Activated CD8-positive, alpha-beta memory T cell treated with anti-CD3 and anti-CD28 coated beads for 1 hour (primary cell): ENCODE measurements at places on chromosomes 7 and 10.

- DNase-seq: no peak
These were observed 60.1 kb downstream of the DIP2C start for GRCh38 chr10:629186-629998.

- no peak for DNase-seq
These were observed 28.3 kb upstream of the SDK1 start for GRCh38 chr7:3272691-3273141.

DNA sequence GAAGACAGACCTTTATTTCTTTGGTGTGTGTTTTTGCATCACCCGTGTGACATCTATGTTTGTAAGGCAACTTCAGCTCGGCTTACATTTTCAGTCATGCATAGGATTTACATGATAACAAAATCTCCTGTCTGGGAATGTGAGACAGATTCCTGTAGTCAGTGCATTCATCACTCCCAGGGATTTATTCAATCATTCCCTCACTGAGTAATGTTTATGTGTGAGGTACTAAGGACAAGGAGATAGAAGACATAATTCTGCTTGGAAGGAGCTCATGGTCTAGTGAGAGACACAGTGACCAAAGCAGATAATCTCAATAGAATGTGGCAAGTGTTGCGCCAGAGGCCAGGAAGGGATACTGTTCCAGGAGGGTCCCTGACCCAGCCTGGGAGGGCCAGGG lies 35.2 kb upstream of the BMPER start:
- DNase-seq: no peak

DNA sequence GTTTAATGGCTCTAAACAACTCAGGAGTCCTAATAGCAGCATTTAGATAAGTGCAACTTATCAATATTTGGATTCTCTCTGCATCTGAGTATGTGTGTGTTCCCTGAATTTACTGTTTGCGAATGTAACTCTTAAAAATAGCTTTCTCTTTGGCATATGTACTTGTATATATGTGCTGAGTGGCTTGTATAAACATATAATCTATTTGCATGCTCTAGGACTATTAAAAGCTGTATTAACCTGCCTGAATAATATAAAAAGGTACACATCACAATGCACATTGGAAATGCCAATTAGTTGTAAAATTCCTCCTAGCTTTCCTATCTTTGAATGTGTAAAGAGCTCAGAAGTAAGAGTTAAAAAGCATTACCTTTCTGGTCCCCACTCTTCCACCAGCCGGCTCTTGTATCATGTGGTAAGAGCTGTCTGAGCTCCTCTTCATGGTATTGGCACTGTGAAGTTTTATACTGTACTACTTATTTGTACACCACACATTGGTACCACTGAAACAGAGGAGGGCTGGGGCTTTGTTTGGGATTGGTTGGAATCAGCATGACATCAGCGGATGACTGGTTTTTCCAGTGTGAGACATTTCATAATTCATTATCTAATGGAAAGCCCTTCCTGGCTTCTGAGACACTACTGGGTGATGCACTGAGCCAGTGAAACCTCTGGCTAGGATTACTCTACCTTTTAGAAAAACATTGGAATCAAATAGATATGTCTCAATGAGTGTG lies at the start of gene INHBA:
Gene INHBA (minus strand): TSS at position 456 of the 737 bp plus-strand sequence. CDS start 2,716 bp downstream, outside the sequence.
- no peak for DNase-seq

DNA sequence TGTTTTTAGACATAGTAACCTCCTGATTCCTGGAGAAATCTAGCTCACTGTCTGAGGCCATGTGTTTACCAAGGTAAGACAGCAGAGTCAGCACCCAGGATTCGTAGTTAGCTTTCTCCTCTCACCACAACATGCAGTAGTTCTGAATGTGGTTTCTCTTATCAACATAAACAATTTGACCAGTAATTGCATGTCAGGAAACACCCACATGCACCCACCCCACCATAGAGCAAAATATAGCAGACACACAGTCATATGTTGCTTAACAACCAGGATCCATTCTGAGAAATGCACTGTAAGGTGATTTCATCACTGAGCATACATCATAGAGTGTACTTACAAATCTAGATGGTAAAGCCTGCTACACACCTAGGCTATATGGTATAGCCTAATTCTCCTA lies 1004.0 kb downstream of the ANKRD7 start:
- DNase-seq: no peak

- no peak for DNase-seq
These were observed 51.6 kb downstream of the SEM1 start for GRCh38 chr7:96658022-96658412.

- no peak for DNase-seq
These were observed 128.6 kb downstream of the TRRAP start for GRCh38 chr7:99006739-99007424.

- no peak for DNase-seq
These were observed 9.0 kb upstream of the CYP3A4 start for GRCh38 chr7:99792967-99793366.

- DNase-seq: no peak
These were observed 29.5 kb upstream of the ANKRD2 start for GRCh38 chr10:97543025-97543546.

GRCh38 chr7:25347360-25348066 lies 119.2 kb upstream of the NPVF start:
- DNase-seq: no peak

DNA sequence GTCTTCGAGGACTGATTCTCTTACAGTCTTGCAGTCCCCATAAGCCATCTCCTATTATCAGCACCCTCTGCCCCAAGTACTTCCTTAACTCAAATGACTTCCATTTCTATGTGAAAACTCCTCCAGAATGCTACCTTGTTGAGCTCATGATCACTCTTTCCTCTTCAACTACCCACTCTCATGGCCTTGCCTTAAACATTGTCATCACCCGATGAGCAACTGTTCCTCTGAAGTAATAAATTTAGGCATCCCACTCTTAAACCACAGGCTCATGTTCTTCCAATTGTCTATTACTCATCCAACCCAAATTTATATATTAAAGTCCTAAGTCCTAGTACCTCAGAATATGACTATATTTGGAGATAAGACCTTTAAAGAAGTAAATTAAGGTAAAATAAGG lies 152.9 kb downstream of the C1GALT1 start:
- DNase-seq: no peak

- DNase-seq: no peak
These were observed 137.3 kb downstream of the ANLN start for GRCh38 chr7:36526863-36527548.

- DNase-seq: no peak
These were observed 26.0 kb downstream of the CYTH3 start for GRCh38 chr7:6246251-6246917.

DNA sequence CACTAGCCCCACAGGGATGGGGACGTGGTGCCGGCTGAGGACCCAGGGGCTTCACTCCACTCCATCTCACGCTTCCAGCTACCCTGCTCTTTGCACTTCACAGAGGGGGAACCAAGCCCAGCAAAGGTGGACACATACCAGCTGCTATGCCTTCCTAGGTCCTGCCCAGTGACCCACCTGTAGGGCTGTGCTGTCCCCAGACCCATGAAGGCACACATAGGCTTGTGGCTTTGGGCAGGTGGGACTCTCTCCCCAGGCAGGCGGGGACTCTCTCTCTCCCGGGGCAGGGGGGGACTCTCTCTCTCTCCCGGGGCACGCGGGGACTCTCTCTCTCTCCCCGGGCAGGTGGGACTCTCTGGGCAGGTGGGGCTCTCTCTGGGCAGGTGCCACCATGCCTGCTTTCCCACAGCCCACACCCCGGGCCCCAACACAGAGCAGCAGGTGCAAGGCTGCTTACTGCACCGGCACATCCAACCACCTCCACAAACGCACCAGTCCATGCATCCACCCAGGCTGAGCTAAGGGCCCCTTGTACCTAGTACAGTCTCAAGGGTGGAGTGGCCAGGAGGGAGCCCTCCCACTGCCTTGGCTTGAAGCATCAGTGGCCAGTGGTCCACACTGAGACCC lies 13.8 kb upstream of the GPR146 start:
- DNase-seq: no peak

DNA sequence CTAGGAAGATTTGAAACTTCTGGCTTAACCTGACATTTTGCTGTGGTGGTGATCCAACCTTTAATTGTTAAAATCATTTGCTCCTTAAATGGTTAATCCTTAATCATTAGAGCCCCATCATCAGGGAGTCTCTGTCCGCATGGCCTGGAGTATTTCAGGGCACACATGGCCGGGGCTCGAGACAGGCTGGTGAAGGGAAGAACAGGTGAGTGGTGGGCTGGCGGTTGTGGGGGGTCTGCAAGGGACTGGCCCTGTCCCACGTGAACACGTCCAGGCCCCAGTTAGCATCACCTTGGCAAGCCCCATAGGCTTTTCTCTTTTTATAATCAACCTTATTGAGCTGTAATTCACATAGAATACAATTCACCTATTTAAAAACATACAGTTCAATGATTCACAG lies 109.5 kb downstream of the DNAJB6 start:
- no peak for DNase-seq

GRCh38 chr7:50637725-50638643 lies 72.8 kb upstream of the DDC start:
- DNase-seq: no peak

- DNase-seq: no peak
These were observed 9.9 kb downstream of the CASP7 start for GRCh38 chr10:113689574-113689973.

GRCh38 chr10:70455213-70455630 lies 13.7 kb upstream of the NODAL start:
- DNase-seq: no peak

- DNase-seq: no peak
These were observed 168.4 kb upstream of the DKK1 start for GRCh38 chr10:52145636-52146035.

DNA sequence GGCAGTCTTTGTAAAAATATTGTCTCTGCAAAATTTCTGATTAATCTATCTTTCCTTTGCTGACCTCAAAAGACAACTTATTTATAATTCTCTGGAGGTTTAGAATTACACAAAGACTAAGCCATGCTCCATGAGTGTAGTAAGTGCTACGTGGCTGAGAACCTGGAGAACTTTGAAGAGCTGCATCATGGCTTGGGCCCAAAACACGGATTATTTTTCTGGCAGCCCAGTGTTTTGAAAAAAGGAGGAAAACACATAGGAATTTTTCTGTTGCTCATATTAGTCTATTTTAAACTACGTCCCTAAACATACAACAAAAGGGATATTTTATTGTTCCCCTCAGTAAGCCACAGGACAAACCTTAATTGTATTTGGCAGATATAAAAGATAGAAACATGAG lies 360.7 kb upstream of the MYO3A start:
- no peak for DNase-seq

DNA sequence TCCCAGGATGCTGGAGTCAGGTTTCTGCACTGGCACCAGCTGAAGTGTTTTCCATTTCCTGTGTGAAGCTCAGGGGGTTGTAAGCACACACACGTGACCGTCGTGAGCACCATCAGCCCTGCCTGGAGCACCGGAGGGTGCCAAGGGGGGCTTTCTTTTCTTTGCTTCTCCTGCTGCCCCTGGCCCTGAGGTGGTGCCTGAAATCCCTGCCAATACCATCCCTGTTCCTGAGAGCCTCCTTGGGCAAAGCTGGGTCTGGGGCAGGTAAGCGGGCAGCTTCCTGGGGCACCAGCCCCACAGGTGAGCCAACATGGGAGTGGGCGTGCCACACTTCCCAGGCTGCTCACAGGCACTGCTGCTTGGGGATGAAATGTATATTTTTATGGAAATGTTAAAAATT lies 593.6 kb downstream of the DNAJB6 start:
- no peak for DNase-seq

DNA sequence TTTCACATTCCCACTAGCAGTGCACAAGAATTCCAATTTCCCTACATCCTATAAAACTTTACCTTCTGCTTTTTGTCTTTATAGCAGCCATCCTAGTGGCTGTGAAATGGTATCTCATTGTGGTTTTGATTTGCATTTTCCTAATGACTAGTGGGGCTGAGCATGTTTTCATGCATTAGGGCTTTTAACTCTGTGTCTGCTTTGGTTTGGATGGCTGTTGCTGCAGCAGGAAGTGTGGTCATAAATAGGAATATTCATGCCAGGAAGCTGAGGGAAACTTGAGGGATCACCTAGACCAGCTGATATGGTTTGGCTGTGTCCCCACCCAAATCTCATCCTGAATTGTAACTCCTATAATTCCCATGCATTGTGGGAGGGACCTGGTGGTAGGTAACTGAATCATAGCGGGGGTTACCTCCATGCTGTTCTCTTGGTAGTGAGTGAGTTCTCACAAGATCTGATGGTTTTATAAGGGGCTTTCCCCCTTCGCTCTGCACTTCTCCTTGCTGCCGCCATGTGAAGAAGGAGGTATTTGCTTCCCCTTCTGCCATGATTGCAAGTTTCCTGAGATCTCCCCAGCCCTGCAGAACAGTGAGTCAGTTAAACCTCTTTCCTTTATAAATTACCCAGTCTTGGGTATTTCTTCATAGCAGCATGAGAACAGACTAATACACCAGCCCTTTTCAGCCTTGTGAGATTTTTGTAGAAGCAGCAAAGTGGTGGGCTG lies 181.8 kb upstream of the PITRM1 start:
- no peak for DNase-seq

DNA sequence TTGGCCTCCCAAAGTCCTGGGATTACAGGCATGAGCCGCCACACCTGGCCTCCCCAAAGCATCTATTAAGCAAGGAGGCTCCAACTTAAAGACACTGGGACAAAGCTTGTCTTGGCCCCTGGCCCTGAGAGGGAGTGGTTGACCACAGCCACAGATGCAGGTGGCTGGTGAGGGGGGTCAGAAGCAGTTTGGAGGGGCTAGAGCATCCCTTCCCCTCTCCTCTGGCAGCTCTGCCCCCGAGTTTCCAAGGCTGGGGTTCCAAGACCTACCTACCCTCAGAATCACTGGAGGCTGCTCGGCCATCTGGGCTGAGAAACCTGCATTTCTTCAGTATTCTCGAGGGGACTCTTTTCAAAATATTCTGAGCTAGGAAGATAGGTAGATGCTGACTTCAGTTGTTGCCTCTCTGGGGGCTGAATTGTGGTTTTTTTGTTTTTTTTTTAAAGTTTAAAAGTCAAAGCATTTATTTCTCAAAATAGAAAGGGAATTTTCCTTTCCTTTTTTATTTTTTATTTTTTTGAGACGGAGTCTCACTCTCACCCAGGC lies 32.6 kb downstream of the DDIT4 start:
- no peak for DNase-seq

DNA sequence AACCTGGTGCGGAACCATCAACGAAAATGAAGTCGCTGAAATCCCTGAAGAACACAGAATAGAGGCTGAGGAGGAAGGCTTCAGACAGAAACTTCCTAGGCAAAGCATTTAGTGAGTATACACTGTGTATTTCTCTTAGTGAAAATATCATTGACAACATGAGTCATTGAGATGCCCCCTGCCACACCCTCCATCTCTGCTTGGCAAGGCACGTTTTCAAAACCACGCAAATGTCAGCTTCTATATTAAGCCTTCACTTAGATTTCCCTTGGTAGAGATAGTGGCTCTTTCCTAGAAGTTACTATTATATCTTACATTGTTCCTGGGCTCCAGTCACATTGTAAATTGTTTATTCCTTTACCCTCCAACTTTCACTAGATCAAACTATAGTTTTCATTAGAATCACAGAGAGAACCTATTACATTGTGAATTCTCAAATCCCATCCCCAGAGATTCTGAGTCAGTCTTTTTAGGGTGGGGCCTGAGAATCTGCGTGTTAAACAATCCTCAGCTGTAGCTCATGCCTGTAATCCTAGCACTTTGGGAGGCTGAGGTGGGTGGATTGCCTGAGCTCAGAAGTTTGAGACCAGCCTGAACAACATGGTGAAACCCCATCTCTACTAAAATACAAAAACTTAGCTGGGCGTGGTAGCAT lies 4.6 kb upstream of the SKAP2 start:
- no peak for DNase-seq

GRCh38 chr10:71061472-71061871 lies 150.9 kb upstream of the UNC5B start:
- no peak for DNase-seq

- no peak for DNase-seq
These were observed 34.6 kb downstream of the ANKRD7 start for GRCh38 chr7:118259115-118259514.
